ENCODE measurements at places on chromosomes 7 and 10.

GRCh38 chr7:111735661-111736551 lies 173.6 kb upstream of the IMMP2L start:
- peak; percentile 4 for DNase-seq

DNA sequence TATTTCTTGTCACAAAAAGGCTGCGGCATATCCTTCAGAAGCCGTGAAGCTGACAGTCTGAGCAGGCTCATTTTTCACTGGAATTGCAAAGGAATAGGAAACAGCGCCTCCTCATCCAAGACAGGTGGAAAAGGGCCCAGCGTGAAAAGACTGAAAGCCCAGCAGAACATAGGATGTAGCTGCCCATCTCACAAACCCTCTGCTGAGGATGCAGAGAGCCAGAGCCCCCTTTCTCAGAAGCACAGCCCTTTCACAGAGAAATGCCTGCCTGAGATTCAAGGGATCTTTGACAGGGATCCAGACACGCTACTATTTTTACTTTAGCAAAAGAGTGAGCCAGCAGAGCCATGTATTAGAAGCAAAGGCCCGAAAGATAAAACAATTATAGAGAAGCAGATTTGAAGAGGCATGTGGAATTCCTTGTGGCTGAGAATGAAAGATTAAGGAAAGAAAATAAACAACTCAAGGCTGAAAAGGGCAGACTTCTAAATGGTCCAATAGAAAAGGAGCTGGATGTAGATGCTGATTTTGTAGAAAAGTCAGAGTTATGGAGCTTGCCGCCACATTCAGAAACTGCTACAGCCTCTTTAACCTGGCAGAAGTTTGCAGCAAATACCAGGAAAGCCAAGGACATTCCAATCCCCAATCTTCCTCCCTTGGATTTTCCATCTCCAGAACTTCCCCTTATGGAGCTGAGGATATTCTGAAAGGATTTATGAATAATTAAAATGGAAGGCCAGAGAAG lies 36.9 kb downstream of the GDI2 start:
- DNase-seq: no peak

- no peak for DNase-seq
These were observed at the start of gene ANKRD1 for GRCh38 chr10:90920986-90921666. ANKRD1 (minus strand) TSS chr10:90921087; CDS start chr10:90921027, 60 bp downstream.

DNA sequence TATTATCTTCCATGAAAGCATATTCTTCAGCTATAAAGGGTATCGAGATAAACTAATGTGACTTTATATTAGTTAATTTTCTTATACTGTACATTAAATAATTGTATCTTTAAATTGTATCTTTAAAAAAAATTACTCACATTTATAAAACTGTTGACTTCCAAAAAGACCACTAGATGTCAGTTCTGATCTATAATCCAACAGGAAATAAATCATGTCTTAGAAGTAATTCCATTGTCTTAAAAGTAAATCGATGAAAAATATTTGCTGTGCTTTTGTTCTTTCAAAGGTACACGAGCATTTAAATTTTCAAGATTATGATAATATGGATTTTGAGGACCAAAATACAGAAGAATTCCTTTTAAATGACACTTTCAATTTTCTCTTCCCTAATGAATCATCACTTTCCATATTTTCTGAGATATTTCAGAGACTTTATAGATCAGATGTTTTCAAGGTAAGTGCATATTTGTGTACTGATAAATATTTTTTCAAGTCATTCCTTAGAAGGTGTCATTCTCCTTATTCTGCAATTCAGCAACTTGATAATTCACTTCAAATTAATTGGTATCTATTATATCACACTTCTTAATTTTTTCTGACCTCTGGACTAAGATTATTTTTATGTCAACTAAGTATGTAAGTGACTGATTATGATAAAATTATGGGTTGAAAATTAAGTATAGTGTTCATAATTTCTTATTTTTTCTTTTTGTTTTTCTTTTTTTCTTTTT lies 138.5 kb downstream of the CPED1 start:
- no peak for DNase-seq

DNA sequence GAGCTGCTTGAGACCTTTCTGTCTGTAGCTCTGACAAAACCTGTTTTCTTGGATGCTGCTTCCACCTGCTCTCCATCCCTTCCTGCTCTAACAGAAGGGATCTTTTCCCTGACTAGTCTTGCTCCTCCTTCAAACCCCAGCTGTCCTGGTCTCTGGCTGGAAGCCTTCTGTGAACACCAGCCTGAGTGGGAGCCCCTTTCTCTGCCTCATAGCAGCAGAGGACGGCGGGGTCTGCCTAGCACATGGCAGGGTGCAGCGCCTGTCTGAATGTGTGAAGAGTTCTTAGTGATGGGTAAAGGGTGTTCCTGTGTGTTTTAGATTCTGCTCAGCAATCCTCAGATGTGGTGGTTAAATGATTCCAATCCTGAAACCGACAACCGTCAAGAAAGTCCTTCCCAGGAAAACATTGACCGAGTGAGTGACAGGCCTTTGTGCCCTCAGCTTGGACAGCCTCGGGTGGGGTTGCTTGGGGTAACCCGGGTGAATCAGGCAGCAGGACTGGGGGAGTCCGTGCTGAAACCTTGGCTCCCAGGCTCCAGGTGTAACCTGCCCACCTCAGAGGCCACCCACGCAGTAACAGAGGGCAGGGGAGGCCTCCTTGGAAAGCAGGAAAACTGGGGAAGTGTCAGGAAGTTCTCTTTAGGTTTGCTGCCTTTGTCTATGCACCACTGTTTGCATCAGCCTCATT lies 34.1 kb downstream of the NUB1 start:
- DNase-seq: no peak

- no peak for DNase-seq
These were observed 26.9 kb downstream of the HIP1 start for GRCh38 chr7:75711656-75712514.

All from stimulated activated CD4-positive, alpha-beta T cell treated with anti-CD3 and anti-CD28 coated beads, TNF-alpha, amount 100 ng/mL, for 48 hours (primary cell).